ENCODE measurements at places on chromosomes 7 and 10.

- peak; percentile 39 for DNase-seq
Observed at GRCh38 chr7:76108540-76109233, 60.8 kb downstream of the MDH2 start.

- DNase-seq: no peak
Observed at GRCh38 chr10:7478727-7479457, 68.1 kb upstream of the SFMBT2 start.

- DNase-seq: peak; percentile 85
Observed at GRCh38 chr7:158582089-158582456, 5.5 kb downstream of the PTPRN2 start.

GRCh38 chr7:690478-691360, 35.8 kb upstream of the DNAAF5 start:
- DNase-seq: no peak

DNA sequence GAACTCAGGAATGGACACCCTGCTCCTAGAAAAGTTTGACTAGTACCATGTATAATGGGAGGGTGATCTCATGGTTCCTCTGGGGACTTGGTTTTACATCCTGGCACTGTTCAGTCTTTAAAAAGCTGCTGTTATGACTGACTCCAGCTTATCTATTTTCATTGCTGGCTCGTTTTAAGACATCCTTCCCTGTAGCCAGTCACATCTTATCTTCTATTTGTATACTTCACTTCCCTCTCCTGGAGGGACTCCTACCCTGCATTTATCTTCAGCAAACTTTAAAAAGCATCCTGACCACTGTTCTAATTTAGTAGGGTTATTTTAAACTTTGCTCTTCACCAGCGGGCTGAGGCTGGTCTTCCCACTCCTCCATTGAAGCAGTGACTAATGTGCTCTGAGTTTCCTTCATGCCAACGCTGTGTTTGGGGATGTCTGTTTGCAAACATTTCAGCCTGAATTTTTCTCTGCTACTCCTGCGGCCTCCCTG, 72.9 kb upstream of the ARMC3 start:
- DNase-seq: no peak

DNA sequence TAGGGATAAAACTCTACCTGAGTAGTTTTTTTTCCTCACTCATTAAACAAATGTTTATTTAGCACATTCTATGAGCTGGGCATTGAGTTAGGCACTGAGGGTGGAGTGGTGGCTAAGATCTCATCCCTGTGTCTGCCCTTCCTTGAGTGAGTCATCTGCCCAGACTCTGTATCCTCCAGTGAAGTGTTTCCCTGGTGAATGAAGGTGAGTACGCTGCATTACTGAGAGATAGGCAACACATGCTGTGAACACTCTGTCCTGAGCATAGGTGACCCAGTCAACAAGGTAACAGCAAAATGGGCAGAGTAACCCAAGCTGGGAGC, 5.8 kb downstream of the PITX3 start:
- DNase-seq: no peak

GRCh38 chr10:113987805-113988204, 55.9 kb upstream of the ADRB1 start:
- no peak for DNase-seq

DNA sequence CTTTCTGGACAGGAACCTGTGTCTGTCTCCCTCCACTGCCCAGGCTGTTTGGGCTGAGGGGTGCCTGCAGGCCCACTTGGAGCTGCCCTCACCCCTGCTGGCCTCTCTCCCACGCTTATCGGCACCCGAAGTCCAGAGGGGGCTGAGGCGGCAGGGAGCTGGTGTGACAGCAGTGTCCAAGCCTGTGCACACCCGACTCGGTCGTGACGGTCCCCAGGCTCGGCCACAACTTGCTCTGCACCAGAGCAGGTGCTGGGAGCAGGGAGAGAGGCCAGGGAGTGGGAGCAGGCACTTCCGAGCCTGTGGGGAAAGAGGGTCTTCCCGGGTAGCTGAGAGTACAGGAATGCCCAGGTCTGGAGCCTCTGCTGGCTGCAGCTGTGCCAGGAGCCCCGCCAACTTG, 23.0 kb downstream of the INPP5F start:
- DNase-seq: no peak

GRCh38 chr10:113047605-113047962, 97.5 kb downstream of the TCF7L2 start:
- DNase-seq: no peak

- DNase-seq: no peak
Observed at GRCh38 chr10:1070919-1071318, 14.7 kb downstream of the WDR37 start.

GRCh38 chr7:30925913-30926312, 14.3 kb downstream of the AQP1 start:
- no peak for DNase-seq

DNA sequence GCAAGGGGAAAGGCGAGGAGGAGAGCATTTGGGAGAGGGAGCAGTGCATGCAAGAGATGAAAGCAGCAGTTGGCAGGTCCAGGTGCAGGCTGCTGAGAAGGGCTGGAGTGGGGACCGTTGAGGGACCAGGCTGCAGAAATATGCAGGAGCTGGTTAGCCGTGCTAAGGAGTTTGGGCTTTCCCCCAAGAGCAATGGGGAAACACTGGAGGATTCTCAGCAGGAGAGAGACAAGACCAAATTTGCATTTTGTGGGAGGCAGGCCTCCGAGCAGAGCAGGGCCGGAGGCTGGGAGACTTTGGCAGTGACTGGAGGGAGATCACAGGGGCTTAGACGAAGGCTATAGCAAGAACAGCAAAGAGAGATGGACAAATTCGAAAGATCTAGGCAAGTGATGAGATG, 11.8 kb downstream of the BTBD16 start:
- DNase-seq: no peak

GRCh38 chr7:139984642-139985539, 77.9 kb downstream of the PARP12 start:
- DNase-seq: no peak

- no peak for DNase-seq
Observed at GRCh38 chr7:46115410-46115809, 194.3 kb upstream of the IGFBP3 start.

DNA sequence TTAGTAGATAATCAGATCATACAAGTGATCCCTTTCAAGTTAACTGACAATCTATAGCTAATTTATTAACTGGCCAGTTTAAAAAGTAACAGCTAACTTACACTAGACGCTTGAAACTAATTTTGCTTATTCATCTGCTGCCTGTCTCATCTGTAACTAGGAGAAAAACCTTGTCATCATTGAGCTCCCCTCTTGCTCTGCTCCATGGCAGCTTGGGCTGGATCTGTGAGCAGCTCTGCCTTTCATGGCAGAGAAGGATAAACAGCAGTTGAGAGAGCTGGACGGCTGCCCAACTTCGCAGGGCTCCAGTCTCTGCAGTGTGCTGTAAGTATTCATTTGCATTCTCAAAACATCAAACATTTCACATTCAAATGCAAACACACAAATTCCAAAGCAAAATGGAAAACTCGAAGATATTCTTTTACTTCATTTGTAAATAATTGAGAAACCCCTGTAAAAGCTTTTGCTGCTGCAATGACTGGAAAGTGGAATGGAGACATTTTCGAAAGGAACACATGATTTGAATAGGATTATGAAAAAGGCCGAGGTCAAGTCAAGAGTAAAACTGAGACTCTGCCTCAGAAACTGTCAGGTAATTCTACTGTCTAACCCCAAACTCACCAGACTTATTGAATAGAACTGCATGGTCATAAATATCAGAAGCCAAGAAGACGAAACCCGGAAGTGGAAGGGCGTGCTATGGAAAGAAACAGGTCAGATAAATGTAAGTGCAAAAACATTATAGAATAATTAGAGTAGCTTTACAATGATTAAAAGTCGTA, 17.6 kb downstream of the SLC35B4 start:
- DNase-seq: peak; percentile 78

- DNase-seq: peak; percentile 30
Observed at GRCh38 chr7:40232242-40232893, 97.6 kb downstream of the SUGCT start.

DNA sequence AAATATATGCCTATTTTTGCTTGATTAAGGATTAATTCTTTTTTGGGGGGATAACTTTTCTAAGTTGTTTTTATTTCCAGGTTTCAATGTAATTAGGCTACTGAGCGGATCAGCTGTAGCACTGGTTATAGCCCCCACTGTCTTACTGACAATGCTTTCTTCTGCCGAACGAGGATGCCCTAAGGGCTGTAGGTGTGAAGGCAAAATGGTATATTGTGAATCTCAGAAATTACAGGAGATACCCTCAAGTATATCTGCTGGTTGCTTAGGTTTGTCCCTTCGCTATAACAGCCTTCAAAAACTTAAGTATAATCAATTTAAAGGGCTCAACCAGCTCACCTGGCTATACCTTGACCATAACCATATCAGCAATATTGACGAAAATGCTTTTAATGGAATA, 1.0 kb downstream of the LRRTM3 start:
- no peak for DNase-seq

- DNase-seq: no peak
Observed at GRCh38 chr10:86286236-86287109, 80.1 kb downstream of the GRID1 start.

- no peak for DNase-seq
Observed at GRCh38 chr7:78195281-78195680, 396.7 kb downstream of the PHTF2 start.

- DNase-seq: no peak
Observed at GRCh38 chr10:50397312-50398140, 146.2 kb upstream of the ASAH2 start.

- DNase-seq: no peak
Observed at GRCh38 chr7:36568452-36568849, 155.8 kb downstream of the AOAH start.

- no peak for DNase-seq
Observed at GRCh38 chr7:113812591-113813255, 106.1 kb downstream of the PPP1R3A start.

DNA sequence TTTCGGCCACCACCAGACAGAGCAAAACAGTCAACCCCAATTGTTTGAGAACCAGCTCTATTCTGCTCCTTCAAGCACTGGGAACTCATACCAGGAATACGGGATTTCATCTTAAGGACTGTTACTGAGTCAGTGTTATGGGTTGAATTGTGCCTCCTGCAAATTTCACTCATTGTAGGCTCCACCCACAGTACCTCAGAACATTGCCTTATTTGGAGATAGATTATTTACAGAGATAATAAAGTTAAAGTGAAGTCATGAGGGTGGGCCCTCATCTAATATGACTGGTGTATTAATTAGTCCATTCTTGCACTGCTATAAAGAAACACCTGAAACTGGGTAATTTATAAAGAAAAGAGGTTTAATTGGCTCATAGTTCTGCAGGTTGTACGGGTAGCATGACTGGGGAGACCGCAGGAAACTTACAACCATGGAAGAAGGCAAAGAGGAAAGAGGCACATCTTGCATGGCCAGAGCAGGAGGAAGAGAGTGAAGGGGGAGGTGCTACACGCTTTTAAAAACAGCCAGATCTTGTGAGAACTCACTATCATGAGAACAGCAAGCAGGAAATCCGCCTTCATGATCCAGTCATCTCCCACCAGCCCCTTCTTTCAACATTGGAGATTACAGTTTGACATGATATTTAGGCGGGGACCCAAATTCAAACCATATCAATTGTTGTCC, 14.3 kb upstream of the ZNF248 start:
- DNase-seq: no peak

DNA sequence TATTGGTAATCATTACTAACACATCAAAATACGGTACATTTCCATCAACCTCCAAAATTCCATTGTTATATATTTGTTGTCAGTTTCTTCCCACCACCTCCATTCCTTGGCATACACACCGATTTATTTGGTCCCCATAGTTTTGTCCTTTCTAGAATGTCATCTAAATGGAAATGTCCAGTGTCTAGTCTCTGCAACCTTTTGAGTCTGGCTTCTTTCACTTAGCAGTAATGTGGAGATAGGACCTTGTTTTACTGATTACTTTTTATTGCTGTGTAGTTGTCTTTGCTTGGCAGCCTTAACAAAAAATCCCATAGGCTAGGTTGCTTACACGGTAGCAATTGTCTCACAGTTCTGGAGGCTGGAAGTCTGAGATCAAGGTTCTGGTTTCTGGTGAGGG, 22.5 kb downstream of the TRRAP start:
- DNase-seq: no peak

DNA sequence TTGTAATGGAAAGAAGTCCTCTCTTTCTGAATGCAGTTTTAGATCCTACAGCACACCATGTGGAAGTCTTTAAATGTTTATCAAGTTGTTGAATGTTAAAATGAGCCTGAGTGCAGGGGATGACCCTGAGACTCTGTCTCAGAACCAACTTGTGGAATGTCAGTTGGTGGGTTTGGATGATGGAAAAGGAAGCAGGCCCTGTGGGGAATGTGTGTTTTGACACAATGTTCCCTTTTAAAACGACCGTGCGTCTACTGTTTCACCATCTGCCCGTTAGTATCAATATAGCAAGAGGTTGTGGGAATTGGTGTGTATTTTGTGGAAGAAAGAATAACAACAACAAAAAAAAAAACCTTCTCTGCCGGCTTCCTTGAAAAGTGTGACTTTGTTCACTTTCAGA, 8.3 kb downstream of the DYNC1I1 start:
- no peak for DNase-seq

All from NCI-H1092 (cell line).